GM10248 (cell line): ENCODE measurements at places on chromosomes 3 and 15.
A peak's percentile ranks its signal among the peaks of the same experiment; 100 is the strongest.

GRCh38 chr15:74842581-74843444, at the start of gene ULK3:
Gene ULK3 (minus strand): TSS chr15:74843156. CDS start chr15:74843105, 51 bp downstream.
- peak; percentile 97 for DNase-seq

- DNase-seq, result no peak
Observed at GRCh38 chr3:157832588-157832987, 273.6 kb downstream of the SHOX2 start.

DNA sequence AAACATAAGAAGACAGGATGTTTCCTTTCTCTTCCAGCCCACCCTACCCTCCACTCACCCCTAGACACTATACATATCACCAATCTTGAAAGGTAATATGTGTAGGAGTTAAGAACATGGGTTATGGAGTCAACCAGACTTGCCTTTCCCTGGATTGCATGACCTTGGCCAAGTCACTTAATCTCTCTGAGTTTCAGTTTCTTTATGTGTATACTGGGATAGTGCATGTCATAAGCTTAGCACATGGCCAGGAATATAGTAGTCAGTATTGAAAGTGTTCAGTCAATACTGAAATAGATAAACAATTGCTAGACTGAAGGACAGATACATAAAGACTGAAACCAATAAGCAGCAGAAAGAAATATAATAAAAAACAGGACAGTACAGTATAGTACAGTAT, 283.2 kb upstream of the STT3B start:
- DNase-seq, result no peak

DNA sequence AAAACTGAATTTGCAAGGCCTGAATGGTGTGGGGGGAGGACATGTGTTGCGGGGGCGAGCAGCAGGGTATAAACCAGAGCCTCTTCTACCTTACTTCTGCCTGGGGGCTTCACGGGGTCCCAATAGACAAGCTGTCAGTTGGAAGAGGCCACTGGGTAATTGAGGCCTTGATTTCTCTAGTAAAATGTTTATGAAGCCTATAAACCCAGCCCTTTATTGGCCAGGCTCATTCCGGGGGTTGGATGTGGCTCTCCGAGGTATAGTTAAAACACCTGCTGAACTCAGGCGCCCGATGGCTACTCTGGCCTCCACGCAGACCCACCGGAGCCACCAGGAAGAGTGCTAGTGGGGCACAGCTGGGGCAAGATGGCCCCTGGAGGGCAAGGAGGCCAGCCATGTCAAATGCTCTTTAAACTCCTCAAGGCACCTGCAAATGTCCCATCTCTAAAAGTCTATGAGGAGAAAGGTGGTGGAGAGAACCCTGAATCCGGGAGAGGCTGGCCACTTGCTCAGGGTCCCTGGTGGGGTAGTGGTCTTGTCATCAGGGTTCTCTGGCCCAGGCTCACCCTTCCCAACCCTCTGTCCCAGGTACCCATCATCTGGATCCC, 34.3 kb downstream of the IGDCC3 start:
- DNase-seq, result no peak

GRCh38 chr3:125318167-125318865, 56.8 kb downstream of the ZNF148 start:
- DNase-seq, result no peak
